ENCODE measurements at places on chromosomes 3 and 15.

DNA sequence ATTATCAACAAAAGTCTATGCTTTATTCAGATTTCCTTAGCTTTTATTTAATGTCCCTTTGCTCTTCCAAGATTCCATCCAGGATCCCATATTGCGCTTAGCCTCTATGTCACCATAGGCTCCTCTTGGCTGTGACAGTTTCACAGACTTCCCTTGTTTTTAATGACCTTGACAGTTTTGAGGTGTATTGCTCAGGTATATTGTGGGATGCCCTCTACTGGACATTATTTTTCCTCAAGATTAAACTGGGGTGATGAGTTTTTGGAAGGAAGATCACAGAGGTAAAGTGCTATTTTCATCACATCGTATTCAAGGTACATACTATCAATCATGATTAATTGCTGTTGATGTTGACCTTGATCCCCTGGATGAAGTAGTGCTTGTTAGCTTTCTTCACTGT, 99.1 kb upstream of the SMAD3 start:
- no peak for DNase-seq

DNA sequence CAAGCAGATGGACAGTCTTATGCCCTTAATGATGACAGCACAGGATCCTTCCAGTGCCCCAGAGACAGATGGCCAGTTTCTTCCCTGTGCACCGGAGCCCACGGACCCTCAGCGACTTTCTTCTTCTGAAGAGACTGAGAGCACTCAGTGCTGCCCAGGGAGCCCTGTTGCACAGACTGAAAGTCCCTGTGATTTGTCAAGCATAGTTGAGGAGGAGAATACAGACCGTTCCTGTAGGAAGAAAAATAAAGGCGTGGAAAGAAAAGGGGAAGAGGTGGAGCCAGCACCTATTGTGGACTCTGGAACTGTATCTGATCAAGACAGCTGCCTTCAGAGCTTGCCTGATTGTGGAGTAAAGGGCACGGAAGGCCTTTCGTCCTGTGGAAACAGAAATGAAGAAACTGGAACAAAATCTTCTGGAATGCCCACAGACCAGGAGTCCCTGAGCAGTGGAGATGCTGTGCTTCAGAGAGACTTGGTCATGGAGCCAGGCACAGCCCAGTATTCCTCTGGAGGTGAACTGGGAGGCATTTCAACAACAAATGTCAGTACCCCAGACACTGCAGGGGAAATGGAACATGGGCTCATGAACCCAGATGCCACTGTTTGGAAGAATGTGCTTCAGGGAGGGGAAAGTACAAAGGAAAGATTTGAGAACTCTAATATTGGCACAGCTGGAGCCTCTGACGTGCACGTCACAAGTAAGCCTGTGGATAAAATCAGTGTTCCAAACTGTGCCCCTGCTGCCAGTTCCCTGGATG, 198.7 kb downstream of the AKAP13 start:
- no peak for DNase-seq

DNA sequence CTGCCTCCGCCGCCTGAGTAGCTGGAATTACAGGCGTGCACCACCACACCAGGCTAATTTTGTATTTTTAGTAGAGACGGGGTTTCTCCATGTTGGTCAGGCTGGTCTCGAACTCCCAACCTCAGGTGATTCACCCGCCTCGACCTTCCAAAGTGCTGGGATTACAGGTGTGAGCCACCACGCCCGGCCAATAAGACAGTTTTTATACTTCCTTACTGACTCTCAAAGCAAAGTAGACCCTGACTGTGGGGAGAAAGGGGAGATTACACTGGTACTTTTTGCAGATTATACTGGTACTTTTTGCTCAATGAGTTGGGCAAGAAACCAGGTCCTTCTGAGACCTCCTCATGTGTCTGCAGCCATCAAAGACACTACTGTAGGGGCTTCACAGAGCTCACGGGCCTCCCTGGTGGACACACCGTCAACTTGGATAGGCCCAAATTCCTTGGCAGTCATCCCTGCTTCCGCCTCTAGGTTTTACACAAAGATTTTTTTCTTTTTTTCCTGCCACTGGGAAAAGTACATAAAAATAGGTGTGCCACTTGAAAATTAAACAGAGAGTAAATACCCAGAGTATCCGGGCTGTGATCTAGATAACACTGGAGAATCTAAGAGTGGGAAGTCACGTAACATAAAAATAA, 143.3 kb upstream of the WNT5A start:
- no peak for DNase-seq

GRCh38 chr3:7813365-7813764, 688.3 kb upstream of the LMCD1 start:
- no peak for DNase-seq

- DNase-seq = no peak
These were observed 301.1 kb downstream of the SHQ1 start for GRCh38 chr3:72547183-72547582.

DNA sequence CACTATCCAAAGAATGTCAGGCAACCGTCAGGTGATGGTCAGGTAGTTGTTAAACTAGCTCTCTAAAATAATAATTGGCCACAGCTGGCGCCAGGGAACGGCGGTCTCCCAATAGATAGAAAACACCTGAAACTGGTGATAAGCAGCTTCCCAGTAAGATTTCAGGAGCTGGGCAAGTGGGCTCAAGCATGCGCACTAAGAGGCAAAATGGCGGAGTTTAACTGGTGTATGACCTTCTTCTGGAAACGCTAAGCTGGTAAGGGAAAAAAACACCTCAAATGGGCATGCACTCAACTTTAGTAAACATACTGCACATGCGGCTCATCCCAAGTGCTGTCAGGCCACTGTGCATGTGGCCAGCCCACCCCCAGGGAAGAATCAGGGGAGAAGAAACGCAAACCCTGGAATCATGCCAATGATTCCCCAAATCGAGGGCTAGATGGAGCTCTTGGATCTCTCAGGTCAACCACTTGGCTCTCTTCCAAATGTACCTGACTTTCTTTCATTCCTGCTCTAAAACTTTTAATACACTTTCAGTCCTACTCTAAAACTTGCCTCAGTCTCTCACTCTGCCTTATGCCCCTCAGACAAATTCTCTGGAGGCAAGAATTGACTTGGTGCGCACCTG, 195.0 kb downstream of the ZNF621 start:
- no peak for DNase-seq

GRCh38 chr15:52103217-52104207, 9.1 kb downstream of the BCL2L10 start:
- no peak for DNase-seq

All from NCI-H1092 treated with DMSO at 0.1 percent for 48 hours (cell line).